Motor neuron (in vitro differentiated cells): ENCODE measurements at places on chromosomes 5 and 9.
A peak's percentile ranks its signal among the peaks of the same experiment; 100 is the strongest.

DNA sequence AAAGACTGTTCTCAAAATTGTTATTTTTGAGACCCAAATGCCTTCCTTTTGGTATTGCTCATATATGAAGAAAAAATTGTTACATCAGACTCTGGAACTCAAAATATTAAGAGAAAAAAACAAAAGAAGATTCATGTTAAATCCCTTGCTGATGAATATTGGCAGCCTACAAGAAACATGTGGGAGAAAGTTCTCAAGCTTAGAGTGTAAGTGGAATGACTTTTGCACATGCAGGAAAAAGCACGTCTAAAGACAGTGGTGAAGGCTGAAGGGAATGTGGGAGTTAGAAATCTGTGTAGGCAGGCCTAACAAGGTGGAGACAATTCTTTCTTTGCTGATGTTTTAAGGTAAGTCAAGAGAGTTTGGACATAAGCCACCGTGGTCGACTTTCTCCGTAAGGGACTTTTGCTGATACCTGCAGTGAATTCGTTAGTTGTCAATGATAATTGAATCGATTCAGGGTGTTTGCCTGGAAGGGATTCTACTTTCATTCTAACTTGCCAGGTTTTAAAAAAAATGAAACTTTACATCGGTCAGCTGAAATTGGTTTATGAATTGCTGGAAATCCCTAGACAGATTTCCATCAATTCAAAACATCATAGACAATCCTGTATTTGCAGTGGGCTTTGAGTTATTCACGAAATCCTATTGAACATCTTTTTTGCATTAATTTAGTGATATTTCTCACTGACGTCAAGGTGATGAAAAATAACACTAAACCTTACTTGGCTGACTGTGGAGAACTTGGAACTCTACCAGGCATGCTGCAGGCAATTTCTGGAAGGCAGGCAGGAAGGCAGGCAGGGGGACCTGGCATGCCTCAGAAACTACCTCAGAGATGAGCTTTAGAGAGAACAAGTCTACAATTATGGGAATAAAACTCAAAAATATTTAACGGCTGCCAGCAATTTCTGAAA, 359.1 kb upstream of the ADAMTSL1 start:
- ATAC-seq: no peak

DNA sequence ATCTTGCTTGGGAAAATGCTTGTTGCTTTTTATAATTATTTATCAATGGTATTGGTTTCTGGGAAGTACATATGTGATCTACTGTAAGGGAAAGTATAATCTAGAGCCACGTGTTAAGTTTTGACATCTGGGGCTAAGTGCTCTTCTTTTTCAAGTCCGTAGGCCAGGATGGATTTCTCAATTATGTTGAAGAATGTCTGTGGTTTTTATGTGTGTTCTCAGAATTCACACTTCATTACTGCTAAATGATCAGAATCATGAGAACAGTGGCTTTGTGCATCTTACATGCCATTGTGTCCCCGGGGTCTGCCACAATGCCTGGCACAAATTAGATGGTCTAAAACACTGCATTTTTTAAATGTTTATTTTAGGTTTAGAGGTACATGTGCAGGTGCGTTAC, 14.5 kb upstream of the AUH start:
- no peak for ATAC-seq

DNA sequence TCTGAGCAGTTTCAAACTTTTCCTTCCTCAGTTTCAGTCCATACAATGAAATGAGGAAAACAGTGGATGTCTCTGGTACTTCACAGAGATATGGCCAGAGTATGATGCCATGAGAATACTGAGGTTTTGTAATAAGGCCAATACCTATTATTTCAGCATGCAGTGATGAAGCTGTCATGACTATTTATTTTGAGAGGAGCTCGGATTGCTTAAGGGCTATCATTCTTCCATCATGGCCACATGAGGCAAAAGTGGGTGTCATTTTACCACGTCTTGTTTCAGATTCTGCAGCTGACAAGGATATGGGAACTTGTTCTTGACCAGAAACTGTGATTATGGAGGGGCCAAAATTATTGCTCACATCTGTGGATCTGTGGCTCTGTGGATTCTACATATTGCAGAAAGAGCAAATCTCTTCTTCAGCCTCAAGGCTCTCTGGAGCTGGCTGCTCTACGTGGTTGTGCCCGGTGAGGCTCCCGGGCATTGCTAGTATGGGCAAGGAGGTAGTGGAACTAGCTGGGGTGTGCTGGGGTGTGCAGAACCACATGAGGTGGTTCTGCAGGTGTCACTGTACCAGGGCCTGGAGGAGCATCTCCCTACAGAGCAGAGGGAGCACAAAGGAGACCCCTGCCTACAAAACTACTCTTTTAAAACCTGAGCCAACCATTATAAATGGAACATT, 180.3 kb downstream of the SEMA6A start:
- ATAC-seq: no peak

GRCh38 chr5:31412324-31412723, 119.6 kb downstream of the DROSHA start:
- no peak for ATAC-seq

DNA sequence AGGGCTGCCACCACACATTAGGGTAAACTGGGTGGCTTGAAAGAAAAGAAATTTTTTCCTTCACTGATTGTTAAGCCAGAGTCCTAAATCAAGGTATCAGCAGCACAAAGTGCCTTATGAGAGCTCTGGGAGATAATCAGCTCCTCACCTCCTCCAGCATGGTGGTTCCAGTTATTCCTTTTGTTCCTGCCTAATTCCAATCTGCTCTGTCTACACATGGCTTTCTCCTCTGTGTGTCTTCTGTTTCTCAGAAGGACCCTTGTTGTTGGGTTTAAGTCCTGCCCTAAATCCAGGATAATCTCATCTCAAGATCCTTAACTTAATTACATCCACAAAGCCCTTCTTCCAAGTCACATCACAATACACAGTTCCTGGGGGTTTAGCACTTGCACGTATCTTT, 1352.0 kb upstream of the CDH9 start:
- ATAC-seq: no peak

GRCh38 chr9:38226491-38226951, 157.5 kb upstream of the SHB start:
- ATAC-seq: peak; percentile 12

GRCh38 chr5:133230823-133231578, 179.2 kb downstream of the HSPA4 start:
- ATAC-seq: no peak

GRCh38 chr5:31556461-31556860, 24.4 kb downstream of the C5orf22 start:
- ATAC-seq: no peak

GRCh38 chr5:105836268-105836667, 1834.5 kb downstream of the EFNA5 start:
- ATAC-seq: peak; percentile 55

GRCh38 chr5:142115937-142116614, 7.5 kb downstream of the NDFIP1 start:
- no peak for ATAC-seq

- ATAC-seq: no peak
Measured at GRCh38 chr5:166649676-166650075, 1641.8 kb upstream of the WWC1 start.

- ATAC-seq: no peak
Measured at GRCh38 chr5:156896546-156896945, 46.5 kb downstream of the PPP1R2B start.

GRCh38 chr9:35905912-35906679, at the start of gene HRCT1:
TSS of gene HRCT1 (plus strand) at chr9:35906202. CDS start at chr9:35906288, 86 bp downstream.
- peak; percentile 63 for ATAC-seq

DNA sequence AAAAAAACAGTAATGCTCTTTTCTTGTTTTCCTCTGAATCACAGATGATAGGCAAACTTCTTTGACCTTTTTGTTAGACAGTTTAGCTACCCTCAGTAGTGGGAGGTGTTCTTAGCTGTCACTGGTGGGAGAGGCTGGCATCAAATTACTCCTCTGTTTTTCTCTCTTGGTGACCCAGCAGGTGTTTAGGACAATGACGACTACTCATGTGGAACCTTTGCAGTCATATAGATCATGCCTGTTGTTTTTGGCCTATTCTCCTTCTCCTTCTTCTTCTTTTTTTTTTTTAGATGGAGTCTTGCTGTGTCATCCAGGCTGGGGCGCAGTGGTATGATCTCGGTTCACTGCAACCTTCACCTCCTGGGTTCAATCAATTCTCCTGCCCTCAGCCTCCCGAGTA, 15.4 kb upstream of the NPR2 start:
- no peak for ATAC-seq

- no peak for ATAC-seq
Measured at GRCh38 chr5:41722359-41722950, 147.8 kb downstream of the OXCT1 start.
